RPMI7951 (cell line): ENCODE measurements at places on chromosomes 2 and 18. TPM values are rescaled to one million over a fixed set of nuclear protein-coding genes. Genes with fewer than 3 reads are reported as not detected.

Gene EGR4
- total RNA-seq: not detected in 2 replicates

Gene ZSWIM2
- not detected in 2 replicates for total RNA-seq

Gene ELOA2
- not detected in 2 replicates for total RNA-seq

- DNase-seq: peak; percentile 62
Observed at GRCh38 chr2:12416600-12416999, 300.1 kb upstream of the TRIB2 start.

GRCh38 chr2:20198796-20199632, 25.9 kb downstream of the SDC1 start:
- DNase-seq: no peak

Gene REG1B
- total RNA-seq: not detected in 2 replicates

GRCh38 chr2:238847419-238847801, 475 bp upstream of the TWIST2 start:
- DNase-seq: no peak

Gene TRABD2A
- 5.3 and 7.1 TPM in 2 replicates for total RNA-seq

Gene POTEC
- total RNA-seq: not detected in 2 replicates

DNA sequence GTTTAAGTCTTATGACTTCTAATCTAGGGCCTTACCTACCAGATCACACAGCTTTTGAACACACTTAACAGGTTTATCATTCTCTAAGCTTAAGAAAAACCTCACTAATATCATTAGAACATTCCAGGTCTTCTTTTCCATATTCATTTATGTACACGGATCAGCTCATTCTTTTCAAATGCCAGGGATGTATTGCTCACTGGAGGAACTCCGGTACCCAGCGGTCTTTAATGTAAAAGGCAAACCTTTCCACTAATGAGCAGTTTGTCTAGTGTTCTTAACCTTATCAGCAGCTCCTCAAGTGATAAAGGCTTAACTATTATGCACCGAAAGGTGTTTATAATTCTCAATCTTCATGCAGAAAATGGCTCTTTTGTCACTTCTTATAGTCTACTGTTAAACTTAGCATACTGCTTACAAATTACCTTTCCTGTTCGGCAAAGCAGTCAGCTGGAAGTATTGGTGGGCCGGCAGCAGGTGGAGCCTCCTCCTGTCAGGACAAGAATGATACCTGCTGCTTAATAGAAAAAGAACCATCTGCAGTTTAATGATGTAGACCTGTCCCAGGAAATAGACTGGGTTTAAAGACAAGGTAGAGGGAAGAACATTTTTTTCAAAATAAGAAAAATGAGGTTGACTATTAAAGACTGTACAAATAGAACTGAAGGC, 142.7 kb downstream of the FIGN start:
- no peak for DNase-seq

DNA sequence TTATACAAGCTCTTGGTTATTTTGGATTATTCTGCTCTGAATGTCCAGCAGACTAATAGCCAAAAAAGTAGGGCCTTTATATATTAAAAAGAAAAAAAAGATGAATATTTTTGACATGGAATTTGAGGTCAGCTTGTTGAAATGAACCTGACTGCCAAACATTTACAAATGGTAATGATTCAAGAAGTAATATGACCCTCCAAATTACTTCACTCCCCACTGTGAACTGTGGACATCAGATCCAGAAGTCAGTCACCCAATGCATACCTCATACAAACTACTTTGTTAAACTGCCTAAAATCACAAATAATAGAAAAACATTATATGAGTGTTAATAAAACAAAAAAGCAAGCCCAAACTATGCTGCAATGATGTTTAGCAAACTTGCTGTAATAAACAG, 10.0 kb downstream of the EPG5 start:
- DNase-seq: no peak

DNA sequence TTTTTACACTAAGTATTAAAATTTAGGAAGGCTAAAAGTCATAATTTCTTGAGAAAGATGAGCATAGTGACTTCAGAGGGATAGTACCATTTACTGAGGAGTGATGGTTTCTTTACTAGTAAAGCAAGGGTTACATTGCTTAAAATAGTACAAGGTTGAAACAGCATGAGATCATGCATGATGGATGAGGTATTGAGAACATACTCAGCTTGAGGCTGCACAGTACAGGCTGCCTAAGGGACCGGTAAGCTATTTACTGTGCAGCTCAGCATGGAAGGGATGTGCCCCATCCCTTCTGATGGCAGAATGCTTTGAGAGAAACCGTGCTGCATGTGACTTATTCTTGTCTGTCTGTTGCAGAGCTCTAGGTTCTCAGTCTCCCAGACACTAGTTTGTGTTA, 122.1 kb downstream of the EML6 start:
- no peak for DNase-seq

- no peak for DNase-seq
Observed at GRCh38 chr2:31467426-31467825, 52.9 kb upstream of the XDH start.

DNA sequence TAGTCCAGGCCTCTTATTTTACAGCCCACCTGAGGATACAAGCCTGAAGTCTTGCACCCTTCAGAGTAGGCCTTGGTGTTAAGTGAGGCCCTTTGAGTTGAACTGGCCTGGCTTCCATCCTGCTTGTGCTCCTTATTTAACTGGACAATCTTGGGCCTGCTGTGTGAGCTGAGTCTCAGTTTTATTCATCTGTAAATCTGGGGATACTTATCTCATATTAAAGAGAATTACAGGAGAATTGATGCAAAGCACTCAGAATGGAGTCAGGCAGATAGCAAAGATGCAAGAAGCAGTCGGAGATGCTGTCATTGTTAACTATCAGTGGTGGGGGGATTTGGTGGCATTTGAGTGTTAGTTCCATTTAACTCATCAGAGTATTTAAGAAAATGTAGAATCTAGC, 36.8 kb downstream of the MFSD6 start:
- DNase-seq: no peak

Gene GAREM2
- total RNA-seq: 0.88 and 1.8 TPM in 2 replicates

DNA sequence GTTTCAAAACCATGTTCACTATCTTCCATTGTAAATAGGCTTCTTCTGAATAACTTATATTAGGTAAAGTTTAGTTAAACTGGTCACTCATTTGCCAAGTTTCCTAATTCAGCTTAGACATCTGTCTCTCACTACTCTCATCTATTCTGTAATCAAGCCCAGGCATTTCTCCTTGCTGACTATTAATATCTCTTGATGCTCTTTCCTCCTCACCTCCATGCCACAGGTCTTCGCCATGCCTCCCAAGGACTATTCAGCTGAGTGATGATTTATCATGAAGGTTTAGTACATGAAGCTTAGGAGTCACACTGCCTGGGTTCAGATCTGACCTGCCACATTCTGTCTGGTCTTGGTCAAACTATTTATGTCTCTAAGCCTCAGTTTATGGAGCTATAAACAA, 115.5 kb downstream of the SPOPL start:
- DNase-seq: no peak

- peak; percentile 87 for DNase-seq
Observed at GRCh38 chr2:85997017-85997970, 108.4 kb downstream of the POLR1A start.

GRCh38 chr2:186757009-186757408, 63.1 kb downstream of the FAM171B start:
- DNase-seq: no peak

Gene SLC11A1
- total RNA-seq: under 0.01 and 0.10 TPM in 2 replicates

GRCh38 chr2:186979439-186980116, 130.6 kb upstream of the ZSWIM2 start:
- DNase-seq: no peak

Gene LAMA1
- total RNA-seq: 0.98 and 1.2 TPM in 2 replicates

Gene SULT1C2
- total RNA-seq: not detected in 2 replicates

DNA sequence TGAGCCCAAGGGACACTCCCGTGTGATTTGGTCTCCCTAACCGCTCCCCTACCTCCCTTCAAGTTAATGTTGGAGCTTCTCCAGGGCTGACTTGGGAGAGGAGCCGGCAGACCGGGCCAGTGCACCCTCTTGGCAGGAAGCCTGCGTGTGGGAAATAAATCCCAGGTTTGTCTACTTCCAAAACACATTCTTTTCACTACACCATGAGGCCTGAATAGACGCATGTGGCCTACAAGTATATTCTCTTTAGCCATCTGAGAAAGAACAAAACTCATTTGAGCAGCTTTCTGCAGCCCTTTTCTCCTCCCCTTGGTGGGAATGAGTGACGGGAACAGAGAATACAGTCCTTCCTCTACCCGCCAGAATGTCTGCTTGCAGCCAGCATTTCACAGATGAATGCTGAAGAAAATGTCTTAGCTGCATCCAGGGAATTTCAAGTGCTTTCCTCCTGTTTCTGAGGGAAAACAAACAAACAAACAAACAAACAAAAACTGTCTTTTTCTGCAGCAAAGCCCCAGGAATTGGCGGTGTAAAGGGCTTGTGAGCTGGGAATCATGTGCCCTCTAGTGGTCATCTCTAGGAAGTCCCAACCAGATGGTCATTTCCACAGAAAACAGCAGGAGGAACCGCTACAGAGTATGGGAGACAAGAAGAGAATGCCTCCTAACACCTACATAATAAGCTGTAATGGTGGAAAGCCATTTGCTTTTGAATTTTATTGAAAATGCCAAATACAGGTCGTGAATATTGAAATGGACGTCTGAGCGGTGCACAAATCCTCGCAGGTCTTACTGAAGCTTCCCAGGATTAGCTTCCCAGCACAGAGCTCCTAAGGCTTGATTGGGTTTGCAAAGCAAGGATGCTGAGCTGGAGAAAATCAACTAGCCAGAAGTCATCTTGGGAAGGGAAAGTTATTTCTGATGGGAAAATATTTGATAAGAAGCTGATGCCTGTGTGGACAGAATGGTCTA, 41.2 kb upstream of the DAPL1 start:
- DNase-seq: peak; percentile 57

Gene MERTK
- 0.10 TPM in 1 of 2 replicates, not detected in the other for total RNA-seq

- no peak for DNase-seq
Observed at GRCh38 chr2:216474925-216475670, 23.5 kb upstream of the RPL37A start.

DNA sequence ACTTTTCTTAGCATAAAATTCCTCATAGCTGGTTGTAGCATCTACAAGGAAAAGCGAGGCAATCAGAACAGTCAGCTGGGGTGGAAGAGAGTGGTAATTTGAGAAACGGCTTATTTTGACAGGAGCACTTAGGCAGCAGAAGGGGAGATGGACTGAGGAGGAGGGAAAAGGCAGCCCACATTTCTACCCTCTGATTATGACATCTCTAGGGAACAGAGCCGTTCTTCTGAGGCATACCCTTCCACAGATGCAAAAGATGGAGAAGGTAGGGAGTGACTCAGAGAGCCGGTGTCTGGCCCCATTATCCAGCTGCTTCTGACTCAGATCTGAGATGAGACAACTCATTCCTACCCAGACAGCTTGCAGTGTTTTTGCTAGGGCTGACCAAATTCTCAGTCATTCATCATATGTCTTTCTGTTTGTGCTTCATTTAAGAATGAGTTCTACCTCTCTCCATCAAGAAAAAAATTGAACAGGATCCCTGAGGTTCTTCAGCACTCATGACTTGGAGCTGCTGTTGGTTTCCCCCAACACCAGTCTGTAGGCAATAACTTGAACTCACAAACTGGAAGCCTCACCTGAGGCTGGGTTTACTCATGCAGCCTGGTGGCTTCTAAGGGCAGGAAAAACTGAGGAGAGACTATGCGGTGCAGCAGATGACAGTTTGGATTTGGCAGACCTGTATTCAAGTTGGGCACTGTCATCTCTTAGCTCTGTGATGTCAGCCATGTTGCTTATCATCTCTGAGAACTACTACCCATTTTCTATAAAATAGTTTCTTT, 15.9 kb upstream of the SEC11C start:
- DNase-seq: peak; percentile 81

Gene DPP10
- total RNA-seq: not detected in 2 replicates

DNA sequence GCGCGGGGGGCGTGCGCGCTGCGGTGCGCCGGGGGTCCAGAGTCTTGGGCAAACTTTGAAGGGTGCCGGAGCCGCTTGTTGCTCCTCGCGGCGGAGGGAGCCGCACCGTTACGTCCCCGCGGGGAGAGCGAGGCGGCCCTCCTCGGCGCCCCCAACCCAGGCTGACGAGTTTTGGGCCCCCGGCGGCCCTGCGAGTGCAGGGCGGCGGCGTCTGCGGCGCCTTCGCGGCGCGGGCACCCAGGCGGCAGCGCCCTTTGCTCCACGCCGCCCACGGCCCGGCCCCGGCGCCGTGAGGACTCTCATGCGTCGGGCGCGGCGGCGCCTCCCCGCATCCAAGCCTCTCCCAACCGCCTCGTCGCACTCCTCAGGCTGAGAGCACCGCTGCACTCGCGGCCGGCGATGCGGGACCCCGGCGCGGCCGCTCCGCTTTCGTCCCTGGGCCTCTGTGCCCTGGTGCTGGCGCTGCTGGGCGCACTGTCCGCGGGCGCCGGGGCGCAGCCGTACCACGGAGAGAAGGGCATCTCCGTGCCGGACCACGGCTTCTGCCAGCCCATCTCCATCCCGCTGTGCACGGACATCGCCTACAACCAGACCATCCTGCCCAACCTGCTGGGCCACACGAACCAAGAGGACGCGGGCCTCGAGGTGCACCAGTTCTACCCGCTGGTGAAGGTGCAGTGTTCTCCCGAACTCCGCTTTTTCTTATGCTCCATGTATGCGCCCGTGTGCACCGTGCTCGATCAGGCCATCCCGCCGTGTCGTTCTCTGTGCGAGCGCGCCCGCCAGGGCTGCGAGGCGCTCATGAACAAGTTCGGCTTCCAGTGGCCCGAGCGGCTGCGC, 814 bp downstream of the FZD7 start:
- peak; percentile 38 for DNase-seq

Gene STARD6
- 0.84 and 0.88 TPM in 2 replicates for total RNA-seq

- no peak for DNase-seq
Observed at GRCh38 chr2:204849892-204850291, 304.6 kb downstream of the PARD3B start.

DNA sequence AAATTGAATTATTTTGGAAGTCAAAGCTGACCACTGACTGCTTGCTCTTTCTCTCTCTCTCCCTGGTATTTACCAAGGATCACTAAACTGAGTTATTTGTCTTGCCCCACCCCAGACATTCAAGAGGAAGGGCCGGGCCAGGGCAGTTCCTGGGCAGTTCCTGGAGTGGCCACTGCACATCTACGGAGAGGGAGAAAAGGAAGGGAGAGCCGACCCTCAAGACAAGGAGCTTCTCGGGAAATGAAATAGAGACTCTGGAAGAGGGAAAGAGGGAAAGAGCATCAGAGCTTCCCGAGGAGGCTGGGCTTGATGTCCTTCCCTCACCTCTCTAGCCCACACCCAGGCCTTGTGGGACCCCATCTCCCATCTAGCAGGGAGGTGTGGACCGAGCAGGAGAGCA, 83.1 kb downstream of the SEPTIN10 start:
- no peak for DNase-seq

Gene CERS6
- total RNA-seq: 13.7 and 15.1 TPM in 2 replicates

- DNase-seq: no peak
Observed at GRCh38 chr2:59938181-59938580, 615.3 kb downstream of the BCL11A start.

Gene RAB17
- 3.6 and 4.5 TPM in 2 replicates for total RNA-seq
